CD4-positive, CD25-positive, alpha-beta regulatory T cell (primary cell): ENCODE measurements at places on chromosomes 2 and 18. TPM values are rescaled to one million over a fixed set of nuclear protein-coding genes. Genes with fewer than 3 reads are reported as not detected.

The UGT1A3 gene
- polyA plus RNA-seq = not detected

The DCDC2C gene
- polyA plus RNA-seq = not detected

The COPS8 gene
- polyA plus RNA-seq = 57.6 TPM

The SCYGR5 gene
- polyA plus RNA-seq = not detected

The ACVR1C gene
- 0.84 TPM for polyA plus RNA-seq

GRCh38 chr18:75124551-75124950 lies 84.4 kb downstream of the PTGR3 start:
- H3K4me3 ChIP-seq = no peak overlapping the region
- no peaks in the 10 kb centered on the region for H3K36me3 ChIP-seq
- no peaks in the 10 kb centered on the region for H3K4me1 ChIP-seq

DNA sequence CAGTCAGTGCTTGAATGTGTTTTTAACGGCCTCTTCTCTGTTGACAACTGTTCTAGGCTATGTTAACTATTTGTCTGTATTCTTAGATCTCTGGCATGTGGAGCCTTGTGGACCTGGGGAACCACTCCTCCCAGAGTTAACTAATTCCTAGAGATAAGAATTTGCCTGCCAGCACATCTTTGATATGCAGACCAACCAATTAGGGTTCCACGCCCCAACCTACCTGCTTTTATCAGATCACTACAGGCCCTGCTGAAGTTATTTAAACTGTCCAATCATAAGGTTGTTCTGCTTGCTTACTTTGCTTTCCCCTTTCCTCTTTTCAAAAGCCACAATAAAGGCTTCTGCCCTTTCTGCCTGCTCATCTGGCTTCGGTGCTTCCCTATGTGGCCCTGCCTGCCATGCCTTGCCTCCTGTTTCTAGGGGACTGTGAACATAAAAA lies 8.5 kb upstream of the CYBRD1 start:
- H3K4me3 ChIP-seq = no peak overlapping the region
- DNase-seq = no peak
- no peaks in the 10 kb centered on the region for H3K27me3 ChIP-seq
- H3K27ac ChIP-seq = no peak overlapping the region

DNA sequence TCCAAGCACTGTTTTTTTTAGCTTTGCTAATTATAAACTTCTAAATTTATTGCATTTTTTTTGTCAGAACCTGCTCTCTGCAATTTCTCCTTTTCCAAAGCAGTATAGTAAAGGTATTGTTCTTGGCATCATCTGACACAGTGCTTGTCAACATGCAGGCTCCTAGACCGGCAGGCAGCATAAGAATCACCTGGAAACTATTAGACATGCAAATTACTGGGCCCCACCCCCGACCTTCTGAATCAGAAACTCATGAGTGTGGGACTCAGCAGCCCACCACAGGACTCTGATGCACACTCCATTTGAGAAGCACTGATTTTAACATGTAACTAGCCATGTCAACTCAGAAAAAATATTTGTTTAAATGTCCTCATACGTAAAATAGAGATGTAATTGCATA lies 551.1 kb upstream of the CELF4 start:
- no peak overlapping the region for H3K4me3 ChIP-seq
- no peaks in the 10 kb centered on the region for H3K36me3 ChIP-seq
- H3K4me1 ChIP-seq = no peaks in the 10 kb centered on the region

GRCh38 chr2:64820901-64821300 lies 167.2 kb upstream of the SERTAD2 start:
- H3K36me3 ChIP-seq = no peaks in the 10 kb centered on the region
- H3K27me3 ChIP-seq = no peaks in the 10 kb centered on the region
- H3K4me1 ChIP-seq = peaks cover 26% of the 10 kb centered on the region
- DNase-seq = no peak

DNA sequence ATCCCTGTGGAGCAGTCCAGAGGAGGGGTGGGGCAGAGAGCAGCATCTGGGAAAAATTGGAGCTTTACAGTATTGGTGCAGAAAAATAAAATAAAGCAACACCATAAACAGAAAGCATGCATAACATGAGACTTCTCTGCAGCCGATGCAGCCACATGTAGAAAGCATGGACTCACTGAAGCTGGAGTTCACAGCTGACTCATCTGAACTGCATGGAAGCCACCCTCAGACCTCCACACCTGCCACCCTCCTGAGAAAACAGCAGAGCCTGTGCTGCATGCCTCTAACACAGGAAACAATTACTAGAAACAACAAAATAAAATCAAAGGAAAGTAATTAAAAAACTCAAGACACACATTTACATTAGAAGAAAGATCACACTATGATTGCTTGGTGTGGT lies 169.4 kb upstream of the ALKAL2 start:
- no peak overlapping the region for H3K4me3 ChIP-seq
- no peak for DNase-seq
- peaks cover 12% of the 10 kb centered on the region for H3K4me1 ChIP-seq
- peaks cover 12% of the 10 kb centered on the region for H3K27me3 ChIP-seq

GRCh38 chr2:209471037-209471436 lies 47.2 kb downstream of the MAP2 start:
- no peak for DNase-seq
- H3K27me3 ChIP-seq = no peaks in the 10 kb centered on the region
- H3K4me3 ChIP-seq = no peak overlapping the region
- H3K36me3 ChIP-seq = no peaks in the 10 kb centered on the region
- no peaks in the 10 kb centered on the region for H3K4me1 ChIP-seq
- H3K27ac ChIP-seq = no peak overlapping the region

DNA sequence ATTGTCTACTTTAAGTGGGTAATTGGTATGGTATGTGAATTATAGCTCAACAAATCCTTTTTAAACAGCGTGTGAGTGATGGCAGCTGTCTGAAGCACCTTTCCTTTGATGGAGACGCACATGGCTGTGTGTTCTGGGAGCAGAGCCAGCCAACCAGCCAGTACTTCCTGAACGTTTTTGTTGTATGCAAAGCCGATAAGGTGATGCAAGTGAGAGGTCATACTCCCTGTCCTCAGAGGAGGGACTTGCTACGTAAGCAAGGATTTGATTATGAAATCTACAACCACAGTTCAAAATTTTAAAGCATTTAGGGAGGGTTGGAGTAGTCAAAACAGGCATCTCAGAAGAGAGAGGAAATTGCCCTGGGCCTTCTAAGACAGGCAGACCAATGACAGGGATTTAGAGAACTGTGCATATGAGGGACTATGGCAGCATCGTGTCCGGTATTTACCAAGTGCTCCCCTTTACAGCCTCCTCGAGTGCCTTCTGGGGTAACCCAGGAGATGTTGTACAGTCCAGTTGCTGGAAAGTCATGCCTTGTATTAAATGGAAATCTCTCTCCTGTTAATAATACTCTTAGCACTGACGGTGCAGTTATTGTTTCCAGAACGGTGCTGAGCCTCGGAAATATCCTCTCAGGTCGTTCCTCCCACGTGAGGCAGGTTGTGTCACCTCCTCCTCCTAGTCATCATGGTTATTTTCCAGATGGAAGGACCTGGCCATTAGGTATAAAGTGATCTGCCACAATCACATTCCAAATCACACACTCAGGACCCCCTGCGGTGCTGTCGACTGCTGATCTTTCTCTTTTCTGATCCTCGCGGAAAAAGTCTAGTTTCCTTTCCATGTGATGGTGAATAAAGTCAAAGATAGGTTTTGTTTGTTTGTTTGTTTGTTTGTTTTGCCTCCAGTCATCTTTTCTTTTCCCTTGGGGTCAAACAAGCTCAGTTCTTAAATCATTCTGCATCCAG lies 28.4 kb downstream of the ARHGEF4 start:
- H3K36me3 ChIP-seq = no peaks in the 10 kb centered on the region
- no peak for DNase-seq
- no peaks in the 10 kb centered on the region for H3K27me3 ChIP-seq
- no peaks in the 10 kb centered on the region for H3K4me1 ChIP-seq

DNA sequence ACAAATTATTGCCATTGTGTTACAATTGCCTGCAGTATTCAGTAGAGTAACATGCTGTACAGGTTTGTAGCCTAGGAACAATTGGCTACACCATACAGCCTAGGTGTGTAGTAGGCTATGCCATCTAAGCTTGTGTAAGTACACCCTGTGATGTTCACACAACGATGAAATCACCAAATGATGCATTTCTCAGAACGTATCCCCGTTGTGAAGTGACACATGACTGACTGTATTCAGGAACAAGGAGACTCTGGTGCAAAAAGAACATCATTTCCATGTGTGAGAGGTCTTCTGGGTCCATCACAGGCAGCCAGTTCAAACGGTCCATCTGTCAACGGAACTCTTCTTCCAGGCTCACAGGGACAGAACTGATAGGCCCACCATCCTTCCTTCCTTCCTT lies 263.7 kb downstream of the ANAPC1 start:
- no peak for DNase-seq
- H3K4me3 ChIP-seq = no peak overlapping the region

GRCh38 chr2:85584354-85584856 lies at the start of gene VAMP5:
Gene VAMP5, plus strand, starts transcription at chr2:85584431. Its CDS starts 60 bp downstream, at chr2:85584491.
- peak; percentile 47 for DNase-seq
- H3K27ac ChIP-seq = peak within 1 kb of the TSS; percentile 76
- H3K36me3 ChIP-seq = peaks cover 13% of the 10 kb centered on the region

GRCh38 chr2:191312163-191312562 lies 67.0 kb downstream of the MYO1B start:
- no peaks in the 10 kb centered on the region for H3K4me1 ChIP-seq
- no peak overlapping the region for H3K27ac ChIP-seq
- no peak overlapping the region for H3K4me3 ChIP-seq
- H3K36me3 ChIP-seq = no peaks in the 10 kb centered on the region

DNA sequence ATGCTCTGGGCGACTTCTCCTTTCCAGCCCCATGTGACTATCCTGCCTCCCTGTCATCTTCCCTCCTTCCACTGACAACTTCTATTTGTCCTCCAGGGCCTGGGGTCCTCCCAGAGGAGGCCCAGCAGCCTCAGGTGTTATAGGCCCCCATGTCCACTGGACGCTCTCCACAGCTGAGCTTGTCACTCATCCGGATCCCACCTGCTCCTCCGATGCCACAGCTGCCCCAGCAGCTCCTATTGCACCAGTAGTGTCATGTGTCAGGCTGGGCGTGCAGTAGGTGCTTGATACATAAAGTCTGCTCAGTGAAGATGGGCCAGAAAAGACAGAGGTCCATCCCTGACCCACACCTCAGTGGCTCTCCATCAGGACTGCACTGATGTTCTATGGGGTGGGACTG lies 305.7 kb upstream of the MYT1L start:
- no peak for DNase-seq
- no peak overlapping the region for H3K27ac ChIP-seq
- H3K4me1 ChIP-seq = no peaks in the 10 kb centered on the region

GRCh38 chr2:182300608-182301007 lies 126.2 kb downstream of the PDE1A start:
- H3K4me1 ChIP-seq = no peaks in the 10 kb centered on the region
- H3K27ac ChIP-seq = no peak overlapping the region
- no peaks in the 10 kb centered on the region for H3K27me3 ChIP-seq
- DNase-seq = no peak

GRCh38 chr18:62300359-62300963 lies 24.6 kb upstream of the TNFRSF11A start:
- peaks cover 67% of the 10 kb centered on the region for H3K36me3 ChIP-seq
- DNase-seq = no peak
- H3K27me3 ChIP-seq = no peaks in the 10 kb centered on the region
- H3K27ac ChIP-seq = no peak overlapping the region

GRCh38 chr18:34809451-34810072 lies 99.5 kb downstream of the DTNA start:
- H3K4me1 ChIP-seq = no peaks in the 10 kb centered on the region
- H3K27ac ChIP-seq = no peak overlapping the region
- no peak for DNase-seq
- no peaks in the 10 kb centered on the region for H3K36me3 ChIP-seq
- no peak overlapping the region for H3K4me3 ChIP-seq
- H3K27me3 ChIP-seq = no peaks in the 10 kb centered on the region

DNA sequence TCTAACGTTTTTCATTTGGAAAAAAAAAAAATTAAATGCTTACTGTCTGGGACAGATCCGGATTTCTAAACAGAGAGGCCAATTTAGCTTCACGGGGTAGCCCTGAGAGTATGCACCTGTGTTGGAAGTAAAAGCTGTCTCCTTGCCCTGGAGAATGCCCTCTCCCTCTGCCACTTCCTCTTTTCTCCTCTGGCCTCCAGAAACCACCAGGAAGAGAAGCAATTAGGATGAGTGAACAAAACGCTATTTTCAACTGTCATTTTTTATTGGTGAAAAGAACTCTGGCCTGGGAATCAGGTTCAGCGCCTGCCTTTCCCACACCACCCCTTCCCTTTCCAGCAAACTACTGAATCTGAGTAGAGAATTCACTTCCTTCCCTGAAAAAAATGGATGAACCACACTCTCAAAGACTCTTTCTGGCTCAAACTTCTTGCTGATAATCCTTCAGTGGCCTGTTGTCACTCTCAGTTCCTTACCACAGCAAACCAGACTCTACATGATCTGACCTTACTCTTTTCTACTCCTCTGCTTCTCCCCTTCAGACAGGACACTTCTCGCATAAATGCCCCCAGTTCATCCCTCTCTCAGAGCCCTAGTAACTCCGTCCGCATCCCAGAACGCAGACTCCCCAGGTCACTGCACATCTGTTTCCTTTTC lies 29.8 kb downstream of the KLF7 start:
- DNase-seq = no peak
- no peak overlapping the region for H3K27ac ChIP-seq
- H3K27me3 ChIP-seq = no peaks in the 10 kb centered on the region
- H3K4me3 ChIP-seq = no peak overlapping the region

DNA sequence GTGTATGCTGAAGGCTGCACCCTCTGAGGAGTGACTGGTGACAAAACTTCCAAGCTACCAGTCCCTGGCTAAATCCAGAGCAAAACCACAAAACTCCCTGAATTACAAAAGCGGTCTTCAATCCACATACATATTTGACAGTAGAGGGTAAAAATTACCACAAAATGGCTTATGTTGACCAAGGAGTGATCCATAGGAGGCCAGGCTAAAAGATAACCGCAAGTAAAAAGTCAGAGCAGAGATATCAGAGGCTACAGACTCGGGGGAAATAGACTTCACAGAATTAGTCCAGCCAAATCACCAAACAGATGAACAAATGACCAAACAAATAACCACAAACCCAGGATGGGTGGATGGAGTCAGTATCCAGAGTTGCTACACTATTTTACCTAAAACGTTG lies 19.4 kb downstream of the STARD6 start:
- no peak overlapping the region for H3K4me3 ChIP-seq
- DNase-seq = no peak
- H3K36me3 ChIP-seq = no peaks in the 10 kb centered on the region

- H3K4me3 ChIP-seq = no peak overlapping the region
- H3K27ac ChIP-seq = no peak overlapping the region
- H3K4me1 ChIP-seq = no peaks in the 10 kb centered on the region
- H3K27me3 ChIP-seq = no peaks in the 10 kb centered on the region
- H3K36me3 ChIP-seq = no peaks in the 10 kb centered on the region
- no peak for DNase-seq
Measured at GRCh38 chr2:68853035-68853434, 18.2 kb downstream of the BMP10 start.

DNA sequence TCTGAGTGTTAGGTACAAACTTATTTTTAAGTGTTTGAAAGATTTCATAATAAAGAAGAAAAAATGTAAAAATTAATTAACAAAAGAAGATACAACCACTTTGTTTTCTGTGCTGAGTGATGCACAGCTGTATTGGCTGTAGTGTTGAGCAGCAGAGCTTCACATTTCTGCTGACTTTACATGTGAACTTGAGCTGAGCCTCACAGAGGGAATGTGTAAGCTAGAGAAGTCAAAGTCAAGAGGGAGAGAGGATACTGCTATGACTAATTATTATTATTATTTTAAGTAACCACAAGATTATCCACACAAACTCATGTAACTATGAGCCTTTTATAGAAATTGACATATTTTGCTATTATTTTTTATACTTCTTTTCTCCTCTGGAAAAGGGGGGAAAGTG lies 159.1 kb upstream of the ZSWIM2 start:
- no peaks in the 10 kb centered on the region for H3K4me1 ChIP-seq
- no peak for DNase-seq
- no peak overlapping the region for H3K4me3 ChIP-seq
- no peaks in the 10 kb centered on the region for H3K36me3 ChIP-seq
- H3K27me3 ChIP-seq = no peaks in the 10 kb centered on the region
